Endothelial cell (in vitro differentiated cells): ENCODE measurements at places on chromosomes 12 and 14.

DNA sequence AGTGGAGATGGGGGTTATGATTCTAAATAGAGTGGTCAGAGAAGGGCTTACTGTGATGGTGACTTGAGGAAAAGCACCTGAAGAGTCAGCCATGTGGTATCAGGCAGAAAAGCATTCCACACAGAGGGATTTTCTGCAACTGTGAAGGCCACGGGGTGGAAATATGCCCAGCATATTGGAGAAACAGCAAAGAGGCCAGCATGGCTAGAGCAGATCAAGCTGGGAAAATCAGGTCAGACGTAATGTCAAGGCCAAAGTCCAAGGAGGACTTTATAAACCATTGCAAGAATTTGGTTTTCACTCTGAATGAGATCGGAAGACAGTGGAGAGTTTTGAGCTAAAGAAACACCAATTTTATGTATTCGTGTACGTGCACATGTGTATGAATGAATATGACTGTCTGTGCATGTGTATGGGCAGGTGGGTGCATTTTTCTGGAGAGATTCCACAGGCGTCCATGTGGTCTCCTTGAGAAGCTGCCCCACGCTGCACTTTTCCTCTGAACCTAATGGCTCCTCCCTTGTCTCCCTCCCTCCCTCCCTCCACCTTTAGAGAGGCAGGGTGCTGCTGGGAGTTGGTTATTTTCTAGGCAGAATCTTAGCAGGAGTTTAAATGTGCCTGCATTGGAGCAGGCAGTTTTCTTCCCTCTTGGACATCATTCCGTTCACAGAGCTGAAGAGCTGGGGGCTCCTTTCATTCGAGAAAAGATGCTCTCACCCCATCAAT, 97.4 kb upstream of the PPP4R3A start:
- no peaks in the 10 kb centered on the region for H3K27me3 ChIP-seq
- no peak for DNase-seq

- H3K4me1 ChIP-seq, result no peaks in the 10 kb centered on the region
- H3K4me3 ChIP-seq, result no peak overlapping the region
Measured at GRCh38 chr12:67080637-67081036, 188.5 kb upstream of the CAND1 start.

- no peaks in the 10 kb centered on the region for H3K36me3 ChIP-seq
- peaks cover 2% of the 10 kb centered on the region for H3K4me1 ChIP-seq
- DNase-seq, result no peak
- no peak overlapping the region for H3K27ac ChIP-seq
Measured at GRCh38 chr12:102342281-102343006, 137.9 kb downstream of the IGF1 start.

GRCh38 chr12:67593461-67594330, 54.8 kb upstream of the DYRK2 start:
- no peak overlapping the region for H3K27ac ChIP-seq
- H3K4me1 ChIP-seq, result no peaks in the 10 kb centered on the region
- H3K36me3 ChIP-seq, result no peaks in the 10 kb centered on the region
- no peaks in the 10 kb centered on the region for H3K27me3 ChIP-seq
- no peak overlapping the region for H3K4me3 ChIP-seq

- peaks cover 24% of the 10 kb centered on the region for H3K36me3 ChIP-seq
- no peak for DNase-seq
- peaks cover 7% of the 10 kb centered on the region for H3K27me3 ChIP-seq
Measured at GRCh38 chr12:14357486-14357885, 8.0 kb upstream of the ATF7IP start.

GRCh38 chr14:82759656-82760055, 1226.0 kb upstream of the SEL1L start:
- H3K4me1 ChIP-seq, result no peaks in the 10 kb centered on the region
- DNase-seq, result no peak
- H3K27me3 ChIP-seq, result no peaks in the 10 kb centered on the region
- no peak overlapping the region for H3K27ac ChIP-seq

GRCh38 chr12:5514016-5514415, 82.1 kb downstream of the NTF3 start:
- H3K27ac ChIP-seq, result no peak overlapping the region
- no peaks in the 10 kb centered on the region for H3K36me3 ChIP-seq
- no peaks in the 10 kb centered on the region for H3K27me3 ChIP-seq
- peaks cover 3% of the 10 kb centered on the region for H3K4me1 ChIP-seq
- H3K4me3 ChIP-seq, result no peak overlapping the region

- DNase-seq, result no peak
- peaks cover 18% of the 10 kb centered on the region for H3K36me3 ChIP-seq
- H3K4me3 ChIP-seq, result no peak overlapping the region
- no peak overlapping the region for H3K27ac ChIP-seq
- no peaks in the 10 kb centered on the region for H3K4me1 ChIP-seq
Measured at GRCh38 chr14:50820786-50821509, 10.0 kb downstream of the NIN start.

- H3K4me1 ChIP-seq, result peaks cover 58% of the 10 kb centered on the region
- no peak for DNase-seq
- H3K27ac ChIP-seq, result no peak overlapping the region
Measured at GRCh38 chr12:62291864-62292760, 31.9 kb downstream of the USP15 start.

DNA sequence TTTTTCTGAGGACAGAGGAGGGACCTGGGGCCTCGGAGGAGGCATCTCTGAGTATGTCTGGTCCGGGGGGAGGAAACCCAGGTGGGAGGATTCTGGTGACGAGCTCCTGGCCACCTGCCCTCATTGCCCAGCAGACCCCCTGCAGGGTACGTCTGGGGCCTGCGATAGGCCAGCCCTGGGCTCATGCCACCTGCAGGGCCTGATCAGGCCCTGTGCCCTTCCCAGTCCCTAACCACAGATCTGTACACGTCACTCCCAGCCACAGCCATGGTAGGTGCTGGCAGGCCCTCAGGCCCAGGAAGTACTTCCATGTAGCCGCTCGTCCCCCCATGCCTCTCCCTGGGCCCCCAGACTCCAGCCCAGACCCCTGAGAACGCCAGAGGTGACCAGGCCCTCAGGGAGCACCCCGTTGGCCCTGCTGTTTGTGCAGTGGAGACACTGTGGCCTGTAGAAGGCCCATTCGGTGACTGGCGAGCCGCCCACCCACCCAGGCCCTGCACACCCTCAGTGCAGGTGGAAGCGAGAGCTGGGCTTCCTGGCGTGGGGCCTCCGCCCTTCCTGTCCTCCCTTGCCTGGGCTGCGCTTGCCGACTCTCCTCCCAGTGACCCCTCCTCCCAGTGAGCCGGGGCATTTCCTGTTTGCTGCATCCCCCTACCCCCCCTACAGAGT, 5.7 kb downstream of the INF2 start:
- peaks cover 14% of the 10 kb centered on the region for H3K4me1 ChIP-seq
- H3K4me3 ChIP-seq, result no peak overlapping the region
- H3K36me3 ChIP-seq, result peaks cover 5% of the 10 kb centered on the region
- H3K27ac ChIP-seq, result no peak overlapping the region
- peaks cover 7% of the 10 kb centered on the region for H3K27me3 ChIP-seq

- no peaks in the 10 kb centered on the region for H3K36me3 ChIP-seq
- DNase-seq, result no peak
- H3K27me3 ChIP-seq, result no peaks in the 10 kb centered on the region
- no peak overlapping the region for H3K4me3 ChIP-seq
- no peaks in the 10 kb centered on the region for H3K4me1 ChIP-seq
Measured at GRCh38 chr14:82502043-82502442, 968.4 kb upstream of the SEL1L start.

DNA sequence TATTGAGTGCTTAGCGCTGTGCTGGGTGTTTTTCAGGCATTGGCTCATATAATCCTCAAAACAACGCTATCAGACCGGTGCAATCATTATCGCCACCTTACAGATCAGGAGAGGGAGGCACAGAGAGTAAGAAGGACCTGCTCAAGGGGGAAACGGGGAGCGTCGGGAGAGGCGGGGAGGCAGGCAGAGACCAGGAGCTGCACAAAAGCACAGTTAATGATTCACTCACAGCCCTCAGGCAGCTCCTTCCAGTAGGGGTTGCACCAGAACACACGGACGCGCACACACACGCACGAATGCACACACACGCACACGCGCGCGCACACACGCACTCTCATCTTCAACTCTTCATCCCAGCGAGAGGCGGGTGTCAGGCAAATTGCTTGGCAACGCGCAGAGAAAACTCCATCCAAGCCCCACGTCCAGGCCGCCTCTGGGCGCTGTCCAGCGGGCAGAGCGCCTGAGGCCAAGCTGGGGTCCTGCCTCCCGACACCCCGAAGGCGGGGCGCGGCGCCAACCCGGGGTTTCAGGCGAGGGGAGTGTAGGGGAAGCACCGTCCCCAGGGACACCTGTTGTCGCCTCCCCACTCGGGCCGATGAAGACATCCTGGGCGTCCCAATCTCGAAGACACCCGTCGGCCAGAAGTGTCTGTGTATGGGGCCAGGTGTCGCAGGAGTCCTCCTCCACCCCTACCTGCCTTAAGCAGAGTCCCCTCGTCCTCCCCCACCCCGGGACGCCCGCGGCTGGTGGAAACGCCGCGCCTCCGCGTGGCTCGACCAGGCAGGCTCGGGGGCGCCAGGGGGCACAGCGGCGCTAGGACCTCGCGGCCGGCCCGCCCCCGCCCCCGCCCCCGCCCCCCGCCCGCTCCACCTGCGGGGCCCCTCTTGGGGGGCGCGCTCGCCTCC, 35.5 kb upstream of the STON2 start:
- peaks cover 16% of the 10 kb centered on the region for H3K27me3 ChIP-seq
- peak; percentile 66 for DNase-seq
- H3K4me3 ChIP-seq, result peak overlapping the region; percentile 91
- H3K27ac ChIP-seq, result no peak overlapping the region
- peaks cover 4% of the 10 kb centered on the region for H3K36me3 ChIP-seq

GRCh38 chr12:129446696-129447095, 457.1 kb downstream of the TMEM132D start:
- no peak overlapping the region for H3K4me3 ChIP-seq
- no peak overlapping the region for H3K27ac ChIP-seq
- no peak for DNase-seq
- H3K36me3 ChIP-seq, result peaks cover 14% of the 10 kb centered on the region
- peaks cover 4% of the 10 kb centered on the region for H3K27me3 ChIP-seq

- peaks cover 33% of the 10 kb centered on the region for H3K4me1 ChIP-seq
- no peak overlapping the region for H3K27ac ChIP-seq
- no peak for DNase-seq
- H3K4me3 ChIP-seq, result no peak overlapping the region
- H3K27me3 ChIP-seq, result no peaks in the 10 kb centered on the region
- no peaks in the 10 kb centered on the region for H3K36me3 ChIP-seq
Measured at GRCh38 chr14:35333264-35333730, 41.1 kb downstream of the PSMA6 start.

DNA sequence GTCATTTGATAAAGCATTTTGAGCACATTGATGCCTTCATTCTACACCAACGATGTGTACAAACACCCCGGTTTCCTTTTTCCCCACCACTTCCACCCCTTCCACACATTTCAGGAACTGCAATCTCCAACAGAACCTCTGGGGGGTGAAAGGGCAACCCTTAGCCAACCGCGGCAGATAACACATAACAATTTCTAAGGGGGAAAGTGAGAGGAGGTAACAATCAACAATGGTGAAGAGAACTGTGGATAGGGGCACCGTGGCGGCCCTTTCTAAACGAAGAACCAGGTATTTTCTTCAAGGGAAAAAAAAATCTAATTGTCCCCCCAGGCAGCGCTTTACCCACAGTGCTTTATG, 1.1 kb downstream of the KITLG start:
- H3K27me3 ChIP-seq, result peaks cover 6% of the 10 kb centered on the region
- peak overlapping the region; percentile 84 for H3K27ac ChIP-seq
- H3K36me3 ChIP-seq, result no peaks in the 10 kb centered on the region
- DNase-seq, result peak; percentile 57

DNA sequence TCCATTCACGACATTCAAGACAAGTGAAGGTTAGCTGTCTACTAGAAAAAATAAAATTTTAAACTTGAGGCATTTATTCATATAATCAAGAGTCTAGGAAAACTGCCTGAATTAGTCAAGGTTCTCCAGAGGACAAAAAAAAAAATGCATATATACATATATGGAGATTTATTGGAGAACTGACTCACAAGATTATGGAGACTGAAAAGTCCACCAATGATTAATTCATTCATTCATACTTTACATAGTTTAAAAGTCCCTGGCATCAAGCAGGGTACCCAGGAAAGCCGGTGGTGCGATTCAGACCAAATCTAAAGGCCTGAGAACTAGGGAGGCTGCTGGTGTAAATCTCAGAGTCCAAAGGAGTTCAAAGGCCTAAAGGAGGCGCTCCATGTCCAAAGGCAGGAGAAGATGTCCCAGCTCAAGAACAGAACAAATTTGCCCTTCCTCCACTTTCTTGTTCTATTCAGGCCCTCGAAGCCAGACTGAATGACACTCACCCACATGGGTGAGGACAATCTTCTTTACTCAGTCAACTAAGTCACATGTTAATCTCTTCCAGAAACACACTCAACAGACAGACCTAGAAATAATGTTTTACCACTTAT, 64.3 kb downstream of the ANKS1B start:
- H3K4me3 ChIP-seq, result no peak overlapping the region
- H3K4me1 ChIP-seq, result no peaks in the 10 kb centered on the region
- DNase-seq, result no peak
- H3K36me3 ChIP-seq, result no peaks in the 10 kb centered on the region
- no peaks in the 10 kb centered on the region for H3K27me3 ChIP-seq
- no peak overlapping the region for H3K27ac ChIP-seq
